Fibroblast of mammary gland (primary cell): ENCODE measurements at places on chromosomes 5 and 9.
A peak's percentile ranks its signal among the peaks of the same experiment; 100 is the strongest.

GRCh38 chr5:78903353-78903752 lies 81.8 kb downstream of the ARSB start:
- no peak for DNase-seq

- no peak for DNase-seq
These were observed 37.3 kb upstream of the NOTCH1 start for GRCh38 chr9:136582977-136583735.

- DNase-seq: no peak
These were observed 36.4 kb downstream of the RETREG1 start for GRCh38 chr5:16580382-16580781.

- peak; percentile 65 for DNase-seq
These were observed 19.5 kb downstream of the MYMK start for GRCh38 chr9:133505186-133505830.

DNA sequence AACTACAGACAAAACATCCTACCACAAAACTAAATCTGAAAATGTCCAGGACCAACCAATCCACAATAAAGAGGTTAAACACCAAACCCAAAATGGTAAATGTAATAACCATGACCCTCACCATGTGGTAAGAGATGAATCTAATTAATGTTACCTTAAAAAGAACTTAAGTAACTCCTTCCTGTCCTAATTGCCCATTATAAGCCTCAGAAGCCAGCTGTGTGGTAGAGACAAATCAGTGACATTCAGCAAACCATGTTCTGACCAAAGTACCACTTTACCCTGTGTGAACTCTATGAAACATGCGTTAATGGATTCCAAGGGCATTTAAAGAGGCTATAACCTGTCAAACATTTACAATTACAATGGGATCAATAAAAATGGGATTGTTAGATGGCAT lies 25.0 kb downstream of the LPAR1 start:
- no peak for DNase-seq

- peak; percentile 80 for DNase-seq
These were observed 8.2 kb upstream of the ELL2 start for GRCh38 chr5:95969651-95970358.

DNA sequence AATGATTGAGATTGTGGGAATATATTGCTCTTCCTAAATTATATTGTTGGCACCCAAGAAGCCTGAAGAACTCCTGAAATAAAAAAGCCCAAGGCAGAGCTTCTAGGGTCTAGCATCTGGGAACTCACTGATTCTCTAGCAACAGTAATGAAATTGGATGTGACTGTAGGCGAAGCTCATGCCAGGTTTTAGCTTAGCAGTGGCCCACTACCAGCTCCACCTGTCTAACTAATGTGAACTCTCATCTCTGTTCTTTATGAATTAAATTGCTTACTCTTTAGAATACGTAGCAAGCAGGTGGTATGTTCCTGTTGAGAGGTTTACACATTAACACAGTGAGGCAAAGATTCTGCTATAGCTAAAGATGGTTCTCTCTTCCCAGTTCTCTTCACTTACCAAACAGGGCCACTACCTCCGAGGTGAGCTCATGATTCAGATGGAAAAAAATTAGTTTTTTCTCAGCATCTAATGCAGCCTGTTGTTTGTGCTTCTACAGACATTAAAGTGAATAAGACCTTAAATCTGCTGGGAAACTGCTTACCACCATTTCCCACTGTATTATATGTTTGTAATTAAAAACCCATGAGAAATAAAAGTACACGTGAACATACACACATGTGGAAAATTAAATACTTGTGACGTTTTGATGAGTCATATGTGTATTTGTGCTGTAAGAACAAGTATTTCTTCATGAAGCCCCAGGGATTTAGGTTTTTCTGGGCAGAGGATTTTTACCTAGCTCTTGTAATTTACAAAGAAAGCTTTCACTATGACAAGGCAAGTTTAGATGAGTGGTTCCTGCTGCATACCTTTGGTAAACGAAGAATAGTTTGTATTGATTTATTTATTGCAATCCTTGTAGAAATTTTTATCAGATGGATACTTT lies 360.1 kb downstream of the KDM4C start:
- DNase-seq: peak; percentile 93

- no peak for DNase-seq
These were observed 43.9 kb downstream of the CRB2 start for GRCh38 chr9:123399803-123400378.

DNA sequence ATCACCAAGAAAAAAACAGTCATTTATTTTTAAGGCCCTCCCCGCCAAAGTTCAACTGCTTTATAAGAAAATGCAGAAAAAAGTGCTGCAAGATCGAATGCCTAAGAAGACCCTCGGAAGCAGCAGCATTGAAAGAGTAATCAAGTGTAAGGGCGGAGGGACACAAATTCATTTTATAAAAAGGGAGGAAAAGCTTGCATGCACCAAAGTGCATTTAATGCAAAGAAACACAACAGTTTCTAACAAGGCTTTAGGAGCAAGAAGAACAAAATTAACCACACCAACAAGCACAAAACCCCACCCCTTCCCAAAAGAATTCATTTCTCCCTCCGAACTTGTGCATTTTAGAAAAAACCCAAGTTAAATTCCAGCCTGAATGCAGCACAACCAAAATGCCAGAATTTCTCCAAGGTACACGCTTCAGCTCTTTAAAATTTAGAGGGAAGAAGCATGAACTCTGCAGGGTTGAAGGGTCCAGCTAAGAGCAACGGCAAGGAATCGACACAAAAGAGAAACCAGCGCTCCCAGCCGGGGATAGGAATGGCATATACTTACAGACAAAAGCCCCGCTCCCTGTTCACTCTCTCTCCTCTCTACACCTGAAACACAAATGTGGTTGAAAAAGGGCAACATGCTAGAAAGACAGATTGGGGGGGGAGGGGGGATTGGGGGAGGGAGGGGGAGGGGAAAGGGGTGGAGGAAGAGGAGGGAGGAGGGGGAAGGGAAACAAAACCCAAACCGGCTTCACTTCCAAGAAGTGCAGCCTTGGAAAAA lies at the start of gene NREP:
Gene NREP (minus strand): TSS at position 614 of the 774 bp plus-strand sequence. CDS start 1,422 bp downstream, outside the sequence.
- no peak for DNase-seq

DNA sequence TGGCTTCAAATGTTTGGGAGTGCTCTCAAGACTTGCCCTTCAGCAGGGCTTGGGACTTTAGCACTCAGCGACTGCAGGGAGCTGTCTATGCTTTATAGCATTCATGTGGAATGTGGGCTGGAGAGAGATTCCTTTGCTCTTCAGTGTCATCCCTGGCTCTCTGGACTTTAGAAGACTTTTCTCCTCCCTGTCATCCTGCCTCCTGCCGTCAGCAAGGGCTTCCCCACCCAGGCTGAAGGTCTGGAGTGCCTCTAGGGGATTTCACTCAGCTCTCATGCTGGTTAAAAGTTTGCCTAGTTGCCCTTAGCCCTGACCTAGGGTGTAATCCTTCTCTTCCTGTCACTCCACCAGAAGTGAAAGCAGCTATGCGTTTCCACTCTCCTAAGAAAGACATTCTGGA lies 210.9 kb downstream of the FRMD3 start:
- no peak for DNase-seq

GRCh38 chr5:127910307-127910956 lies 173.1 kb upstream of the SLC12A2 start:
- DNase-seq: no peak

DNA sequence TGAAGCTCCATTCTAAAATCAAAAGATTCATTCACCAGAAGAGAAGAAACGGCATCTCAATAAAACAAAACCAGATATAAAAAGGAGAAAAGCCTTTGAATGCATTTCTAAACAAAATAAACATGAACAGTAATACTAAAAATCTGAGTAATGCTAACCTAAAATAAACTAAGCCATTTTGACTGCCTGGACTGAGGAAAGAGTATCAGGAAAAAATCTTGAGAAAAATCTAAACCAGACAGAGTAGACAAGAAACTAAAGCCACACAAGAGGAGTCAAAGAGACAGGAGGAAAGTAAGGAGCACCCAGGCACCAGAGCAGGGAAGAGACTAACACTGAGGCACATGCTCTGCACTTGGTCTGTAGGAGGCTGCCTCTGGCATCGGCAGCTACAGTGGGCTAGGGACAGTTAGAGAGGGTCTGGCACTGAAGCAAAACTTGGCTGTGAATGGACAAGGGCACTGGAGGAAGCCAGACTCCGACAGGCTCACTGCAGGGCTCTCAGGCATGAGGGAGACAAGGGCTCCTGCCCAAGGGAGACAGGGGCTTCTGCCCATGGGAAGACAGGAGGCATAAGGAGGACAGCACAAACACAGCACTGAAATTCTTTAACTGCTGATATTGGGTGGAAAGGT lies 50.2 kb downstream of the DROSHA start:
- DNase-seq: no peak

- DNase-seq: peak; percentile 75
These were observed 70.4 kb upstream of the SNX2 start for GRCh38 chr5:122704247-122705036.

DNA sequence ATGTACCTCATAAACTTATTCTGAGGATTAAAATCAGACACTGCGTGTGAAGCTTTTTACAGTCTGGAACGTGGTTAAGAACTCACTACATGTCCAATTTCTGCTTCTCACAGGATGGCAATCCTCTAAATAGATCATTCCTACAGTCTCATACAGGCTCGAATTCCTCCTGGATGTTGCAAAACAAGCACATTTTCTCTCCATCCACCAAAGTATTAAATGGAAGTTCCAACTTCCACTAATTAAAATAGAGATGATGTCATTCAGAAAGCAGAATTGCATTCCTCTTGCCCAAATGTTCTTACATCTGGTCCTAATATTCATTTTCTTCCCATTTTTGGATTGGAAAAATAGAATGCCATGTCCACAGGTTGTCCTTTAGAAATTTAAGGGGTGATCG lies 145.5 kb upstream of the PCA3 start:
- DNase-seq: peak; percentile 84

DNA sequence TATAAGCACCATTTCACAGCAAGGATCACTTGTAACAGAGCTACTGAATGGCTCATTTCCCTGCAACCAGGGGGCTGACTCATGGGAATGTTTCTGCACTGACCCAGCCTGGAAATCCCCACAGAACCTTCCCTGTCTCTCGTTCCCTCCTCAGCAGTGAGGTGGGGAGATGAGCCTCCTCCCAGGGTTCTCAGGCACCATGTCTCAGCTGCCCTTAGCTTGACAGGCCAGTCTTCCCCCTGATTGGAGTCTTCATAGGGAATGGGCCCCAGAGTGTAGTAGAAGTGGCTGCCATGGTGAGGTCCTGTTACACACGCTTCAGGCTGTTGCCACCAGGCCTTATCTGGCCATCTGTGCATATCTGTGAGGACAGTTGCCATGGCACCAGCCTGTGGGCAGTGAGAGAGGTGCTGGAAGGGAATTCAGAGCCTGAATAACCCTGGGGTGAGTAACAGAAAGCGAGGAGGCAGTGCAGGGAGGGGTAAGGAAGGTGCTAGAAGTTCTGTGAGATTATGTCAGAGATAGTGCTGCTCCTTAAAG lies 324.4 kb downstream of the ENC1 start:
- DNase-seq: peak; percentile 95

- peak; percentile 72 for DNase-seq
These were observed 49.4 kb downstream of the MEF2C start for GRCh38 chr5:88833371-88834130.

DNA sequence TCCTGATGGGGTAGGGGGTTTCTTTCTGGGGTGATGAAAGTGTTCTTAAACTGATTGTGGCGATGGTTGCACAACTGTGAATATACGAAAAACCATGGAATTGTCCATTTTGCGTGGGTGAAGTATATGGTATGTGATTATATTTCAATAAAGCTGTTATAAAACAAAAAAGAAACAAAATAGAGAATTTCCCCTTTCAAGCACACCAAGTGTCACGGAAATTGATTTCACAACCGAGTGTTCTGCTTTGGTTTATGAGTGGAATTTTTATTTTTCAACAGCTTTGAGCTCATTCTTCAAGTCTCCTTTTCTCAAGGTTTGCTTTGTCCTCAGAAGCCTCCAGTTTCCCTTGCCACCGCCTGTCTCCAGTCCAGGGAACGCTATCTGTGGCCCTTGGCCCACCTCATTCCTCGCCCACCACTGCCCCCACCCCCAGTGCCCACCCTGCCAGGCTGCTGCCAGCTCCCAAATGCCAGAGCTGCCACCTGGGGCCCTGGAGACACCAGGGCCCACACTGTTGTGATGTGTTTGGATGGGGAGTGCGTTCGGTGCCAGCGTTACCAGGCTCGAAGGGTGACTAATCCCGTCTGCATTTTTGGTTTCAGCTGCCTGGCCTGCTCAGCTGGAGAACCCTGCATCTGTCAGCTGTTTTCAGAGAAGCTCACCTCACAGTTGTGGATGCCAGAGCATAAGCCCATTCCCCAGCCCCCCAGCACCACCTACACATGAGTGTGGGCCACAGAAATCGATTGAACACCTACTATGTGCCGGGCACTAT lies 30.4 kb downstream of the DUSP1 start:
- DNase-seq: peak; percentile 85

DNA sequence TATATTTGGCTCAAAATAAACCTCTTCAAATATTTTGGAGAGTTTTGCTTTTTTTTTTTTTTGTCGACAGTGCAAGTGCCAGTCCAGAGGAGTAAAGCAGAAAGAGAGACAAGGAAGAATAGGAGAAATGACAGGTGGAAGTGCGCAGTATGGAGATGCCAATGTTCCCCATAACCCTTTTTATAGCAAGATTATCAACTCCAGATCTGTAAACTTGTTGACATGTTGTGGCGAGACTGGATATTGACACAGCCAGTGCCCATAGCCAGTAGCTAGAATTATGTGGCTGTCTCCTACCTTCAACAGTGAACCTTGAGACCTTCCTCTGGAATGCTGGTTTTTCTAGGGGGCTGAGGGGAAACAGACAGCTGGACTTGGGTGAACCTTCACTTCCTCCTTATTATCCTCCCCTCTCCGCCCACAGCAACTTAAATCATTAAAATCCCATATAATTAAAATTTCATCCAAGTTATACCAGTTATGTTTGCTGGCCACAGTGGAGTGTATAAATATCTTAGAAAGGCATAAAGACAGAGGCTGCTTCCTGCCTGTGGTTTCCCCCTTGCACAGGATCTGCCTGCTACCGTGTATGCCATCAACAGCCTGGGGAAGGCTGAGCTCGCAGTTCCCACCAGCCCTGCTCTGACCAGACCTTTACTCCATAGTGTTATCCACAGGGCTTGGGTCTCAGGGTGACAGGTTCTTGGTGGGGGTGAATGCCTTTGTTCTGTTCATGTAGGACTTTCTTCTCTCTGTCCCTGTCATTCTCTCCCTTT lies 112.3 kb upstream of the ANKH start:
- DNase-seq: no peak

GRCh38 chr9:122164286-122164685 lies 4.6 kb downstream of the MORN5 start:
- no peak for DNase-seq
